ENCODE measurements at places on chromosomes 5 and 9. TPM values are rescaled to one million over a fixed set of nuclear protein-coding genes. Genes with fewer than 3 reads are reported as not detected.
A peak's percentile ranks its signal among the peaks of the same experiment; 100 is the strongest.

GRCh38 chr5:35319333-35320002 is 89.2 kb upstream of the PRLR start:
- ATAC-seq = peak; percentile 53

The PLGRKT gene
- total RNA-seq = 28.1 TPM

The LCN1 gene
- not detected for total RNA-seq

The PCDHA8 gene
- total RNA-seq = 0.08 TPM

DNA sequence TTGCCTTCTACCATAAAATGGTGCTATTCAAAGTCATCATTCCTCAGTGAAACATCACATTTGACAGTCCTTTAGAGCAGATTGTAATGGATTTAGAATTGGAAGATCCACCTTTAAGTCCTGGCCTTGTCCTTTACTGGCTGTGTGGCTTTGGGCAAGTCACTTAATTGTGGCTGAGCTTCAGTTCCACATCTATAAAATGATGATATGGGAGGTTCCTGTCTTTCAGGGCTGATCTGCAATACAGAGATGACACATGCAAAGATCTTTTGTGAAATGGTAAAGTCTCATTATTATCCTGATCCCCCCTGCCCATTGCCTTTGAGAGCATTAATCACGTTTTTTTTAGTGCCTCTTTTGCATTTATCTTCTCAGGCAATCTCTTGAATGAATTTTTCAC is 58.2 kb downstream of the ZFAND5 start:
- no peak for ATAC-seq

The RALGPS1 gene
- 6.8 TPM for total RNA-seq

- ATAC-seq = no peak
These were observed 95.2 kb upstream of the IL7R start for GRCh38 chr5:35761541-35761940.

GRCh38 chr9:134227451-134228411 is 63.4 kb upstream of the RNU6ATAC start:
- ATAC-seq = no peak

- ATAC-seq = no peak
These were observed 46.5 kb upstream of the IRX2 start for GRCh38 chr5:2797981-2798380.

Data from esophagus mucosa (tissue), 1 donor.